Vagina (tissue), 2 donors: ENCODE measurements at places on chromosomes 16 and 17. TPM values are rescaled to one million over a fixed set of nuclear protein-coding genes. Genes with fewer than 3 reads are reported as not detected.

GRCh38 chr16:21592191-21592590 lies 7.2 kb upstream of the METTL9 start:
- DNase-seq, result no peak

DNA sequence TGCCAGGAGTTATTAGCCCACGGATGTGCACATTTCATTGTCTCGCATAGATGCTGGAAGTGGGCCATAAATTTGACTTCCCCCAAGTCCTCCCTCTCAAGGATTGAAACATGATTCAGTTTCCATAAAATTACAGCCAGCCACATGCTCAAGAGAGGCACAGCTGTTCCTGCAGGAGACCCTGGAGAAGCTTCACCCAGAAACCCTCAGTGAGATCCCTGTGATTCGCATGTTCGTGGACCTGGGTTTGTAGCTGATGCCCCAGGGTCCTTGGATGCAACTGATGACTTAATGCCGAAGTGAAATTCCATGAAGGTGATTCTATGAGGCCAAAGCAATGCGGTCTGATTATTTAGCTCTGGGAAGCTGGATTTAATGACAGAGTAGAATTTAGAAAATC lies 24.7 kb upstream of the AQP8 start:
- DNase-seq, result no peak

DNA sequence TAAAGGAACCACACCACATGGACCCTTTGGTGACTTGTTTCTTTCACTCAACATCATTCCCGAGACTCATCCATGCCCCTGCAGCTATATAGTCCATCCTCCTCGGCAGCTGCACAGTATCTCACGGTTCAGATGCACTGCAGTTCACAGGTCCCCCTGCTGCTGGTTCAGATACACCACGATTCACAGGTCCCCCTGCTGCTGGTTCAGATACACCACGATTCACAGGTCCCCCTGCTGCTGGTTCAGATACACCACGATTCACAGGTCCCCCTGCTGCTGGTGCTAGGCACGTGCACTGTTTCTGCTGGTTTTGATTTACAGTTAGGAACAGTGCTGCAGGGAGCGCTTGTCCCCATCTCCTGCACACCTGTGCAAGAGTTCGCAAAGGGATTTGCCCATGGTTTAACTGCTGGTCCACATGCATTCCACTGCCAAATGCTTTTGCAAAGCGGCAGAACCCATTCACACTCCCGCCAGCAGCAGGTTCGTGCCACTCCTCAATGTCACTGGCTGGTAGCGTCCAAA lies 3.8 kb downstream of the HSDL1 start:
- DNase-seq, result no peak

DNA sequence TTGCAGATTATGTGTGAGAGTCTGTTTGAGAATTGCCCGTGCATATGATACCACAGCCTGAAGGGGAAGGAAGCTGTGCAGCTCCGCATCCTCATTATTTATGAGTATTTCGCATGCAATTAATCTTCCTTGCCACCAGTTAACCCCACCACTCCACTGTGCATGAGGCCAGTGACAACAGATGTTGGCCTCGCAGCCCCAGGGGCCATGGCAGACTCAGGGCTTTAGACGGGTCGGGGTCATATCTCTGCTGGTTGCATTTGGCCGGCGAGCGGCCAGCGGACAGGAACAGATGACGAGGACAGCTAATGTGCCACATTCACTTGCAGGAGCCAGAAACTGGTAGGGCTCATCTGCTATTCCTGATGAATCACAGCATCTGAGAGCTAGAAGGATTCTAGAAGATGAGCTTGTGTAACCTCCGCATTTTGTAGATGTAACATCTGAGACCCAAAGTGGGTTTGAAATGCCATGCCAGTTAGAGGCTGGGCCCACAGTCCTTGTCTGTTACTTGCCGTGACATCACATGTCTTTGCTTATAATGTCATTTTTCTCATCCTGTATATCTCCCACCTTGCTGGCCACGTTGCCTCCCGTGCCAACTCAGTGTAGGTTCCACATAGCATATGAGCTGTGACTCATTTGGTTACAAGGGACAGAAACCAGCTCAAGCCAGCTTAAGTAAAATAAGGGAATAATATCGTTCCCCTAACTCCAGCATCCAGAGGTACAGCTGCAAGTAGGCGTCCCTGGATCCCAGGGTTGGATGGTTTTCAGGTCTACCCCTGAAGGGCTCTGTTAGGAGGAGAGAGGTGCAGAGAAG lies 137.2 kb downstream of the SNX29 start:
- DNase-seq, result no peak

ABCC11 gene
- not detected for total RNA-seq

- no peak for DNase-seq
Observed at GRCh38 chr17:67601897-67602296, 115.8 kb upstream of the NOL11 start.

HES7 gene
- total RNA-seq, result not detected

TMEM170A gene
- total RNA-seq, result 21.9 TPM

ORC6 gene
- total RNA-seq, result 2.2 TPM

DNA sequence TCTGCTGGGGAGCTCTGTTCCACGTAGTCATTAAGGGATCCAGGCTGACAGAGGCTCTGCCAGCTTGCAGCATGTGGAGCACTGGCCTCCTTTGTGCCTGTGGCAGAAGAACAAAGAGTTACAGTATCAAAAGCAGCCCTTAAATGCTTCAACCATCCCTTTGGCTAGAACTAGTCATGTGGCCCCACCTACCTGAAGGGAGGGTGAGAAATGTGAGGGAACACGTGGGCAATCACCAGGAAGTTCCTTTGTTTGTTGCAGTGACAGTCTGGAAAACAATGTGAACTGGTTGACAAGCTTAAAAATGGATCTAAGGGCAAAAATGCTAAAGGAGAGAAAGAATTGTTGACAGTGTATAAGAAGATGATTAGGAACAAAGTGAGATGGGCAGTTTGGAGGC lies 290.4 kb upstream of the HSBP1 start:
- no peak for DNase-seq

DNA sequence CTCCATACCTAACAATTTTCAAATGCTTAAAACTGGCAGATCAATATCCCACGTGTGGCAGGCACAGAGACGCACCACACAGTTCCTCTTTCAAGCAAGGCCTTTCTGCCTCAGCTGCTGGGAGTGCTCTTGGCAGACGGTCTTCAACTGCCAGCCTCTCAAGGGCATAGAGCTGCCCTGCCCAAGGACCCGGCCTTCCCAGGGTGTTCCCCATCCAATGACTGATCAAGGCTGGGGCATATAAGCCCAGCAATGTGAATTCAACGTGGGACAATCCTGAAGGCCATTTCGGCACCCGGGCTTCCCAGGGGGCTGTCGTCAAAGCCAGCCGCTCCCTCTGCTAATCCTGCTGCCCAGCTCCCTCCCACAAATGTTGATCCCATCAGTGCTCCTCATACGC lies 107.1 kb downstream of the STX8 start:
- no peak for DNase-seq

GLIS2 gene
- 6.9 TPM for total RNA-seq

DNA sequence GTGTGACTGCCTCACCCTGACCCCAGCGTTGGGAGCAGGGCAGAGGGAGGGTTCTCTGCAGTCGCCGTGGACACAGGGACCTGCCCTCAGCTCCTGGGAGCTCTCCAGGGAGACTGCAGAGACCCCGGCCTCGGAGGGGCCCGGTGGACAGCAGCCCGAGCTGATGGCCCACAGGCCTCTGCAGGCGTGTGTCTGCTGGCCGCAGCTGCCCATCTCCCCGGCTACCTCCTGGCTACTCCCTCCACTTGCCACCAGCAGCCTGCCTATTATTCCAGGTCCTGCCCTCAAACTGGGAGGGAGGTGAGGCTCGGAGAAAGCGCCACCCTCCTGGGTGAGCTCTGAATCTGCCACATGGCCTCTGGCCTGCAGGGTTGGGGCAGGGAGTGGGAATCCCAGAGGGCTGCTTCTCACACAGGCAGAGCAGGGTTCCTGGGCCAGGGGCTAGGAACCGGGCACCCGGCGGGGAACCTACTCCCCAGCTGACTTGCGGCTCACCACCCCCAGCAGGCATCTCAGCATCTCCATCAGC lies 7.2 kb downstream of the SLC16A5 start:
- no peak for DNase-seq

SOST gene
- total RNA-seq, result not detected

DNA sequence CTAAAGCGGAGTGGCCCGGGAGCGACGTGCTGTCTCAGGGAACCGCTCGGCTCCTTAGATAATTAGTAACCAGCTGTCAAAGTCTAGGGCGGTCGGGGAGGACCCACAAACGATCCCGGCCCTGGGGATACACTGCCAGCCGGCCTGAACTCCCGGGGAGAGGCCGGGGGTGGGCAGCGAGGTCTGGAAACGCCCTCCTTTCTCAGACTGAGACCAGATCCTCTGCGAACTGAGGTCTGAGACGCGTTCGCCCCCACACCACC lies 1.3 kb downstream of the HNF1B start:
- no peak for DNase-seq

- no peak for DNase-seq
Observed at GRCh38 chr17:50177983-50178834, 12.4 kb downstream of the SGCA start.

DNA sequence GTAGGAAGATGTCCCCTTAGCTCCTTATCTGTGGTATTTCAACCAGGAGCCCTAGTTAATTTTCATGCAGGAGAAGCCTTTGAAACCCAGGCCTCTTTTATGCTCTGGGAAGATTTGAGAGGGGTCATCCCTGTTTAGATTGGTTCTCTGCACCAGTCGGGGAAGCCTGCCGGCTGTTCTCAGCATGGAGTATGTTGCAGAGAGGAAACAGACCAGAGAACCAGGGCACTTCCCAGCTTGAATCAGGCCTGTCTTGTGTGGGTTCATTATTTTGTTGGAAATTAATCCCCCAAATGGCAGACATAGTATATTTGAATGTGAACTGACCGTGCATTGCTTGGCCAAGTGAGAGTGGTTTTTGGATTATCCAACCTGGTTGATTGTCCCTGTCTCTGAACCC lies 1082.1 kb upstream of the RBFOX1 start:
- DNase-seq, result no peak

GRCh38 chr17:9406046-9406606 lies 169.5 kb downstream of the STX8 start:
- DNase-seq, result no peak

RNF157 gene
- total RNA-seq, result 8.8 TPM

DNA sequence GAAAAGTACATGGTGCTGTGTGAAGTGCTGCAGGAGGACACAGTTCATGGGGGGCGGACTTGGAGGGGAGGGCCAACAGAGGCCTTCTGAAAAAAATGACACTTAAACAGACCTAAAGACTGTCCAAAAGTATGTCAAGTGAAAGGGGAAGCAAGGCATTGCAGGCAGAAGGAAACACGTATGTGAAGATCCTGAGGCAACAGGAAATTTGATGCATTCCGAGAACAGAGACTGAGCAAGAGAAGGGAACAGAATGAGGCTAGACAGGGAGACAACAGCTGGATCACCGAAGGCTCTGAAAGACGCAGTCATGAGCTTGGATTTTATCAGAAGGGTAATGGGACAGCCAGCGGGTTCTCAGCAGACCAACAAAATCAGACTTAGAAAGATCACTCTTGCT lies 1.1 kb downstream of the IFT20 start:
- no peak for DNase-seq

DNA sequence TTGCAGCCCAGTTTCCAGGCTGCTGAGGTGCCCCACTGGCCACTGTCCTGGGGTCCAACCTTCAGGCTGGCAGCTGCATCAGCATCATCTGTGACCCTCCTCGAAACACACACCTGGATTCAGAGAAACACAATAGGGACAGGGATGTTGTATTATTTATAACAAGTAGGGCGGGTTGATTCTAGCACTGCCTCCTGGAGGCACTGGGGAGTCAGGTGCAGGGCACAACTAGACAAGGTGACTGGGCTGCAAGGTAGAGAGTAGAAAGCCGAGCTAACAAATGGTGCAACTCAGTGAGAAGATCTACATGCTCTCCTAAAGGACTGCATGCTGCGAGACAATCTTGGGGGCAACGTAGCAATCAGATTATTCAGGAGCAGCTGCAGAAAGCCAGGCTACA lies 317.3 kb downstream of the SLC39A11 start:
- DNase-seq, result no peak

- DNase-seq, result no peak
Observed at GRCh38 chr16:27444470-27444869, 42.5 kb downstream of the IL21R start.

DNA sequence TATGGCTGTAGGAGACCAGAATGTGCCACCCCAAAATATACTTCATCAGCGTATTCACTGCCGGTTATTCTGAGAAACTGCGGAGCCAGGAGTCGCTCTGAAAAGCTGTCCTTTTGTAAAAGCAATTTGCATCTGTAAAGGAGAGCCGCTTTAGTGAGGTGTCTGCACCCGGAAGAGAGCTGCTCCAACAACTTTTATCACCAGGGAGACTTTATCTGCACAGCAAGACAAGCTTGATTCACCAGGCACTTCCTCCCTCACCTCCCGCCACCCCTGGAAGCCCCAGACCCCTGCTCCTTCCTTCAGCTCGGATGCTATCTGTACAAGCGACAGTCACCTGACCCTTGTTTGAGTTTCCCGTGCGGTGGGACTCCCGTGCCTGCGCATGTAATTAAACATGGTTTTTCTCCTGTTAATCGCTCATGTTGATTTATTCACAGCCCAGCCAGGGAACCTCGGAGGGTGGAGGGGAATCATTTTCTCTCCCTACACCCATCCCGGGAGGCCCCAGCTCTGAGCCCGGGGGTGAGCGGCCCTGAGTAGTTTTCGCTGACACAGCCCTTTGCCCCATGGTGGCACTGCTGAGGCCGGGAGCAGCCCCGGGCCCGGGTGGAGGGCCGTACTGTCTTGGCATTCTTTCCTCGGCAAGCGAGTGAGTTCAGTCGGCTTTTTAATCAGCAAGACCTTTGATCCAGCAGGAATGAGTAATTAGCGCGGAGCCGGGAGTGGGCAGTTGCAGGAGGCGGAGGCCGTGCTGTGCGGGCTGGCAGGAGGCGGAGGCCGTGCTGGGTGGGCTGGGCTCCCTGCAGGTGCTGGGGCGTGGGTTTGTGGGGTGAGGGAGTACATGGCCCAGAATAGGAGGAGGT lies 222.7 kb upstream of the CIBAR2 start:
- no peak for DNase-seq

DNA sequence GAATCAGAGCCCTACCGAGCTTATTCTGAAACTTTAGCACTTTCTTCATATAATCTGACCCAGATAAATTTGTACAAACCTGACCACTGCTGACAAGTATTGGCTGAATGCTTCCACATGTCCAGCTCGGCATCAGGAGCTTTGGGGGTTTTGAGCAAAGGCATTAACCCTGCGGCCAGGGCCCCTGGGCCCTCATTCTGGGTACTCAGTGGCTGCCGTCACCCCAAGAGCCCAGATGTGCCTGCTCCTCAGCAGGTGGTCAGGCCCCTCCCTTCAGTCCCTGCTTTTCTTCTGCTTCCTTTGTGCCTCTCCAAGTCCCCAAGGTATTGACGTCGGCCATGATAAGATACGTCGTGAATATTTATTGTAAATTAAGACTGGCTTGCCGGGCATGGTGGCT lies 47.3 kb upstream of the CHMP6 start:
- no peak for DNase-seq

GRCh38 chr16:89651584-89651983 lies 5.9 kb downstream of the CHMP1A start:
- DNase-seq, result no peak
